ENCODE measurements at places on chromosomes 1 and 21.

DNA sequence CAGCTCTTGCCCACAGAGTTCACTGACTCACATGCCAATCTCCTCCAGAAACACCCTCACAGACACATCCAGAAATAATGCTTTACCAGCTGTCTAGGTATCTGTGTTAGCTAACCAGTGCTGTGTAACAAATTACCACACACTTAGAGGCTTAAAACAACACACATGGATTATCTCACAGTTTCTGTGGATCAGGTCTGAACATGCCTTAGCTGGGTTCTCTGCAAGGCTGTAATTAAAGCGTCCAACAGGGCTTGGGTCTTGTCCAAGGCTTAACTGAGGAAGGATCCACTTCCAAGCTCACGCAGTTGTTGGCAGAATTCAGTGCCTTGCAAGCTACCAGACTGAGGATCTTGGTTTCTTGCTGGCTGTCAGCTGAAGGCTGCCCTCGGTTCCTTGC lies 92.5 kb upstream of the RGS4 start:
- DNase-seq, result no peak

DNA sequence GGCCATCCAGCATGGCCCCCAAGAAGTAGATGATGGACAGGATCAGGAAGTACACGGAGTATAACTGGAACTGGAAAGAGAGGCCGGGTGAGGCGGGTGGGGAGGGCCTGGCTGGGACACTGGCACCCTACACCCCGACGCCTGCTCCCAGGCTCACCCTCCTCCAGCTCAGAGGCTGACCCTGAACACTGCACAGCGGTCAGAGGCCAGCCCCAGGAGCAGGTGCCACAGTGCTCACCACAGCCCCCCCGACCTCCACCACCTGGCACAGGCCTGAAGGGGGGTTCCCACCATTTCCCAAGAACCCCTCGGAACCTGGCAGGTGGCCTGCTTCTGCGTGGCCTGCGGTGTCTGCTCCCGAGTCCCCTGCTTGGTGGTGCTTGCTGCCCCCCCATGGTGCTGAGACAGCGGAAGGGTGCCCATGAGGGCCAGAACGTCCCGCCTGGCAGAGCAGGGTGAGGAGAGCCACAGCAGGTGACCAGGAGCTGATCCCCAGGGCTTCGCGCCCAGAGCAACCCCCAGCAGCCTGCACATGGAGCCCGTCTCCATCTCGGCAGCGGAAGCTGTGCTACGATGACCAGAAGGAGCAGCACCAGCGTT lies 26.1 kb downstream of the SLC19A1 start:
- peak; percentile 73 for DNase-seq

DNA sequence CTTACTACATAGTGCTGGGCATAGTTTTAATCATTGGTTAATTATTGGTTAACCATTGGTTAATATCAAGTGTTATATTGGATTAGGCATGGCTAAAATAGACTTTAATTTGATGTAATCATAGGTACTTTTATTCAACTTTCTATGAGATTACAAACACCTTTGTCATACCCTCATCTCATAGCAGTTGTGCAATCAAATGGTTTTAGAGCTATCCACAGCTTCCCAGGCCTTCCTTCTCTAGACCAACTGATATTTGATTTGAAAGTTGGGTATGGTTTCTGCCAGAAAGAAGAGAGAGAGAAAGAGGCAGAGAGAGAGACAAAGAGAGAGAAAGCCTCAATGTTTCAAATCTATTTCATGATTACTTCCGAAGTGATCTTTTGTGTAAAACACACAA lies 9.6 kb upstream of the RGS1 start:
- DNase-seq, result no peak

DNA sequence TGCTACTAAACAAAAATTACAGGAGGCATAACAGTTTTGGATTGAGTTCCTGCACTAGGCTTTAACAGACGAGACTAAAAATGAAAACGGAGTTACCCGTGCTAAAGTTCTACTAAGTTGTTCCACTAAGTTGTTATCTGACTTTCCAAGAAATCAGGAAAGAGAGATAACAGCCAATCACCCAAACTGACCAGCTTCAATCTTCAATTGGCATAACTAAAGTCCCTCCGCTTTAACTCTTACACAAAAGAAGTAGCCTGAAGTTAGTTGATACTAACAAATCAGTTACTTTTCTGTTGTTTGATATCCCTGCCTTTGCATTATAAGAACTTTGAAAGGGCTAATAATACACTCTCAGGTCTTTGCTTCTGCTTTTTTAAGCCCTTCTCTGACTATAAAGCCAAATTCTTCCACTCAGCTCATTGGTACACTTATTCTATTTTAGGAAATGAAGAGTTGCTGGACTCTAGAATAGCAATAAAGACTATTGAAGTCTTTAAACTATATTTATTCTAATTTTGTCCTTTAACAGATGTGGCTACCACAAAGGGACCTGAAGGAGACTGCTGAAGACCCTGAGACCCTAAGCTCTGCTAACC lies 61.3 kb downstream of the TESK2 start:
- DNase-seq, result no peak

DNA sequence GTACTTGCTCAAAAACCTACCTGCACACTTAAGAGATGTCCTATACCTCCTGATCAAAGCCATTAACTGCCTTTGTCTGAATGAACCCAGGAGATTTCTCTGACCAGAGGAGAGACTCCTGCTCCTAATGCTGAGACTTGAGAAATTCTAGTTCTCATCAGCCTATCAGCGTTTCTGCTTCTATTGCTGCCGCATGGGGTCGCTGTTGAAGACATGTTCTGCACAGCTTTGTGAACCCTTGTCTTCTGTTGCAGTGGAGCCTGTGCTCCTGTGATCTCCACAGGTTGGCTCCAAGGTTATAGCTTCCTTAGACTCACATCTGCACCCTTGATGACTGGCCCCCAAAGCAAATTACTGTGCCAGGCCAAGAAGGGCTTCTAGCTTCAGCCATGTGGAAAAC lies 40.2 kb downstream of the EDN2 start:
- no peak for DNase-seq

DNA sequence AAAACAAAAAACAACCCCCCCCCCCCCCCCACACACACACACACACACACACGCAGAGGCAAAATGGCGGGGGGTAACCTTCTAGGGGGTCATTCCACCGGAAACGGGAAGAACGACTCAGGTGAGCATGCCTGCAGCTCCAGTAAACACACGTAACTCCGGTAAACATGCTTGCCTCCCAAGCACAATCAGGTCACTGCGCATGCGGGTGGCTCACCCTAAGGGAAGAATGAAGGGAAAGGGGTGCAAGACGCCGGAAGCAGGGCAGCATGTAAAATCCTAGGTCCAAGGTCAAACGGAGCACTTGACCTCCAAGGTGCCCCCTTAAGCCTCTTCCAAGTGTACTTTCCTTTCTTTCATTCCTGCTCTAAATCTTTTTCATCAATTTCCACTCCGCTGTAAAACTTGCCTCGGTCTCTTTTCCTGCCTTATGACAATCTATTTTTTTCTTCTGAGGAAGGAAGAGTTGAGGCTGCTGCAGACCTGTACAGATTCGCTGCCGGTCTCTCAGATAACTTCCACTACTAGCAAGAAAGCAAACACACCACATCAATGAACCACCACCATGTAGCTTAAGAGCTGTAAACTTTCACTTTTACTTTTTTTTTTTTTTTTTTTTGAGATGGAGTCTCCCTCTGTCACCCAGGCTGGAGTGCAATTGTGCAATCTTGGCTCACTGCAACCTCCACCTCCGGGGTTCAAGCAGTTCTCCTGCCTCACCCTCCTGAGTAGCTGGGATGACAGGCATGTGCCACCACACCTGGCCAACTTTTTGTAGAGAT lies 21.0 kb upstream of the CBR3 start:
- DNase-seq, result no peak

DNA sequence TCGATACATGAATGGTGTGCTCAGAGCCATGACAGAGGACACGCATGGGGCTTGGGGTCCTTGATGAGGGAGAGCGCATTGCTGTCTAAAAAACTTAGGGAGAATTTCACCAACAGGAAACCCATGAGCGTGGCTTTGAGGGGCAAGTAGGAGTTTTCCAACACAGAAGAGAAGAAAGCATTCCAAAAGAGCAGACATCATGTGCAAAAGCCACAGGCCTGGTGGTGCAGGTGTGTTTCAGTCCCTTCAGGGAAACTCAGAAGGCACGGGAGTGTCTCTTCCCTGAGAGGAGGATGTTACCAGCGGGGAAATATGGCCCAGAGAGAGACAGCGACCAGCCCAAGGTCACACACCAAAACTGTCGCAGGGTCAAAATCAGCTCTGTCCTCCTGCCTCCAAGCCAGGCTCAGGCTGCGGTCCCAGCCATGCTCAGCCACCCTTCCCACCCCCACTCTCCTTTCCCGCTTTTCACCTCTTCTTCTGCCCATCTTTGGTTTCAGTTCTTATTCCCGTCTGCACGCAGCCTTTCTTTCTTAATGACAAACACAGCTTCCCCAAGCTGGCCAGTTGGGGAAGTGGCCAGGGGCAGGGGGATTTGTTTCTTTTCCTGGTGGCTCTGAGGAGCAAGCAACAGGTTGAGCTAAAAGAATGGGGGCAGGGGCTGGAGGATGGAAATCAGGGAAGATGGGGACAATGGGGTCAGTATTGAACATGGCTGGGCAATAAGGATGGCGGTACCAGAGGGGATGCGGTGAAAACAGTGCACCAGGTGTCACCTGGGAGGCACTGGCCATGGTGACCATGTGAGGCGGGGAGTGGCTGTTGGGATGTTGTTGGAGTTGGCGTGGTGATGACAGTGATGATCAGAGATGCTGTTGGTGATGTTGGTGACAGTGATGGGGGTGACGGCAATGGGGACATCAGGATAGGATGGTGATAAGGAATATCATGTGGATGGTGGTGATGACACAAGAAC lies 10.3 kb downstream of the LAPTM5 start:
- no peak for DNase-seq

GRCh38 chr1:52159033-52159789 lies 17.3 kb downstream of the ZFYVE9 start:
- no peak for DNase-seq

GRCh38 chr21:14482165-14482564 lies 64.0 kb downstream of the SAMSN1 start:
- no peak for DNase-seq

DNA sequence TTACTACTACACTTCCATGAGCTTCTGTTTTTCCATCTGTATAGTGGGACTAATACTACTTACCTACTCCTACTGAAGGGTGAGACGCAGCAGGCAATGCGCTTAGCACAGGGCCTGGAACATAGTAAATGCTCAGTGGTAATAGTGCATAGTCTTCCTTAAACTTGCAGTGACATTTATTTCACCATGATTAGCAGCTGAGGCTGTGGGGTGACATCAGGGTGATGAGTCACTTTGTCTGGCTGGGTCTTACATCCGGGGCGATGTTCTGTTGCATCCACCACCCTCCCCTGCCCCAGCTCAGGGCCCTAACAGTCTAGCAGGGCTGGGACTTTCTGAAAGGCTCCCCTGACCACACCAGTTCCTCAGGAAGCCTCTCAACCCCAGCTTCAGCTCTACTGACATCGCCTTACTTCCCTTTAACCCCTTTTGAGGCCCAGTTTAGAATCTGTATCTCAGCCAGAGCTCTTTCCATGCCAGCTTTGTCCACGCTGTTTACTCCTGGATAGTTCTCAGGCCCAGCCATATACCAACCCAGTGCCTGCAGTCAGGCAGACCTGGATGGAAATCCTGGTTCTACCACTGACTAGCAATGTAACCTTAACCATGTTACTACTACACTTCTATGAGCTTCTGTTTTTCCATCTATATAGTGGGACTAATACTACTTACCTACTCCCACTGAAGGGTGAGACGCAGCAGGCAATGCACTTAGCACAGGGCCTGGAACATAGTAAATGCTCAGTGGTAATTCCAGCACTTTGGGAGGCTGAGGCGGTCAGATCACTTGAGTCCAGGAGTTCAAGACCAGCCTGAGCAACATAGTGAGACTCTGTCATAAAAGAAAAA lies 66.3 kb downstream of the CD58 start:
- peak; percentile 94 for DNase-seq

DNA sequence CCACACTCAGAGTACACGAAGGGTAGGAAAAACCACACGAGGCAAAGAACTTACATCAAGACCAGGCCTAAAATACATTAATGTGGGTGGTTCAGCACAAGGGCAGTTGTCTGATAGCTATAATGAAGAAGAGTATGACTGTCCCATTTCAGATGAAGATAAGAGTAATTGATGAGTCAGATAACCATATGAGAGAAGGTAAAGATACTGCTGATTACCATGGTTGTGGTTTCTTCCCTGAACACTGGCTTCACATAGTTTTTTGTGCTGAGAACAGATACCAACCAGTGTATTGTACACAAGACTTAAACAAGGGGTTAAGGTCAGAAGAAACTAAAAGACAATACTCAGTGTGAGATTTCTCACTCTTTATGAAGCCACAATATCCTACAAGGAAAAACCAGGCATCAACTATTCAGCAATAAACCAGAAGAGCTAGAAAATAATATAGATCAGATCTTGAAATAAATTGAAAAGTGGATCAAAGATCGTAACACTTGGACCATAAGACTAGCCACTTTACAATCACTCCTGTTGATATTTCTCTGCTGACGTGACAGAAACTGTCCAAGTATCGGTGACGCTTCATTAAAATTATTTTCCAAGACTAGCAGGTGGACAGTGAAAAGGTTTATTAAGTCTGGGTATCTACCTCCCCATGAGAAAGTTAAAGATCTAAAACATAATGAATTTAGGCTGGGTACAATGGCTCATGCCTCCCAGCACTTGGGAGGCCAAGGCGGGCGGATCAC lies 28.6 kb downstream of the PUM1 start:
- DNase-seq, result no peak

GRCh38 chr1:56461158-56462127 lies 117.9 kb downstream of the PLPP3 start:
- DNase-seq, result no peak

GRCh38 chr1:109821831-109822745 lies 58.4 kb upstream of the EPS8L3 start:
- DNase-seq, result peak; percentile 77

DNA sequence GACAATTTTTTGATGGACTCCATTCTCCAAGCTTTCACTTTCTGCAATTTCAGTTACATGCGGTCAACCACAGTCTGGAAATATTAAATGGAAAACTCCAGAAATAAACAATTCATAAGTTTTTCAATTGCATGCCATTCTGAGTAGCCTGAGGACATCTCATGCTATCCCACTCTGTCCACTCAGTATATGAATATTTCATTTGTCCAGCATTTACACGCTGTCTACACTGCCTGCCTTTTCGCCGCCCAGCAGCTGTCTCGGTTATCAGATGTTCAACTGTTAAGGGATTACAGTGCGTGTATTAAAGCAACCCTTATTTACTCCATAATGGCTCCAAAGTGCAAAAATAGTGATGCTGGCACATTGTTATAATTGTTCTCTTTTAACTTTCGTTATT lies 116.3 kb downstream of the ADSS2 start:
- DNase-seq, result peak; percentile 17

Data from lower leg skin (tissue), 4 donors.